A172 (cell line): ENCODE measurements at places on chromosomes 12 and 14.

DNA sequence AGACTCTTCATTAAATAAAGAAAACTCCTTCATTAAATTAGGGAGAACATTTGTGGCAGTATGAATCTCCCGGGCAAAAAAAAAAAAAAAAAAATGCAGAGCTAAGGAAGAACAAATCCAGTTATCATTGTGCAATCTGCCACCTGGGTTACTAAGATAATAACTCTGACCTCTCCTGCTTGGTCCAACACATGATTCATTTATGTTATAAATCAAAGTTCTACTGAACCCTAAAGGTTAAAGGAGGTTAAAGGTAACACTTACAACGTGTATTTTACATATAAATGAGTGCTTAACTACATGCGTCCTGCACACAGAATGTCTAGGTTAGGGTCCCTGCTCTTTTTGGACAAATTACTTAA, 4.2 kb downstream of the TGFB3 start:
- no peak for DNase-seq

- no peak for DNase-seq
Measured at GRCh38 chr12:49792181-49792970, 35.8 kb downstream of the NCKAP5L start.

DNA sequence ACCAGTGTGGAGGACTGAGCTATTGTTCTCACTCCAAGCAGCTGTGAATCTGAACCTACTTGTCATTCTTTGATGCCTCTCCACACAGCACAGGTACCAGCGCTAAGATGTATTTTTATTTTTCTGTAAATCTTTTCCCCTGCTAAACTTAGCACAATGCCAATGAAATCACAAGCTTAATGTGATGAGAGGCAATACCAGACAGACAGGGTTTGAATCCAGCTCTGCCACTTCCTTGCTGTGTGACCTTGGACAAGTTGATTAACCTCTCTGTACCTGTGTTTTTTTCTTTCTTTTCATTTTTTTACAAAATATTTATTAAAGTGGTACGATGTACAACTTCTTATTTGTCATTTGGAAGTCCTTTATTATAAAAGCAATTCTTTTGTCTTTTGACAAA, 757.6 kb downstream of the MED13L start:
- no peak for DNase-seq

- no peak for DNase-seq
Measured at GRCh38 chr12:65318186-65318685, 39.8 kb downstream of the MSRB3 start.
